ENCODE measurements at places on chromosomes 7 and 10.

DNA sequence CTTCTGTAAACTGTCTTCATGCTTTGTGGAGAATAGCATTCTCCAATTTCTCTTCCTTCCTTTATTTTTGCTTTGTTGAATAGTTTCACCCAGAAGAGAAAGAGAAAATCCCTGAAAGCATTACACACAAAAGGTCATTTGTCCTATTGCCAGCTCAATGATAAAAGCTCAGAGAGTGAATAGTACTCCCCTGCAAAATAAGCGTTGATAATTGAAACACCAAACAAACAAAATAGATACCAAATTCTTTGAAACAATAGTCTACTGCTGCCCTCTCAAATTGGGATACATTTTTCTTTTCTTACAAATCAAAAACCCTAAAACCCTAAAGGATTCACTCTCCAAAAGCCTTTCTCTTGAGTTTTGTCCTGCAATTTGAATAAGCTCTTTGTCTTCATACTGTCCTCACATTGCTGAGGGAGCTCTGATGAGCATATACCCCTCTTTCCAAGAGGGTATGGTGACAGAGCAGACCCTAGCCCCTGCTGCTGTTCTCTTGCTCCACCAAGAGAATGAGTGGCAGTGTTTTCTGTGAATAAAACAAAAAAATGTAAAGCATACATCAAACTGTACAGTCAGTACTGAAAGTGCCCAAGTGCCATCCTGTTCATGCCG, 134.4 kb downstream of the CSTF2T start:
- no peak for DNase-seq

DNA sequence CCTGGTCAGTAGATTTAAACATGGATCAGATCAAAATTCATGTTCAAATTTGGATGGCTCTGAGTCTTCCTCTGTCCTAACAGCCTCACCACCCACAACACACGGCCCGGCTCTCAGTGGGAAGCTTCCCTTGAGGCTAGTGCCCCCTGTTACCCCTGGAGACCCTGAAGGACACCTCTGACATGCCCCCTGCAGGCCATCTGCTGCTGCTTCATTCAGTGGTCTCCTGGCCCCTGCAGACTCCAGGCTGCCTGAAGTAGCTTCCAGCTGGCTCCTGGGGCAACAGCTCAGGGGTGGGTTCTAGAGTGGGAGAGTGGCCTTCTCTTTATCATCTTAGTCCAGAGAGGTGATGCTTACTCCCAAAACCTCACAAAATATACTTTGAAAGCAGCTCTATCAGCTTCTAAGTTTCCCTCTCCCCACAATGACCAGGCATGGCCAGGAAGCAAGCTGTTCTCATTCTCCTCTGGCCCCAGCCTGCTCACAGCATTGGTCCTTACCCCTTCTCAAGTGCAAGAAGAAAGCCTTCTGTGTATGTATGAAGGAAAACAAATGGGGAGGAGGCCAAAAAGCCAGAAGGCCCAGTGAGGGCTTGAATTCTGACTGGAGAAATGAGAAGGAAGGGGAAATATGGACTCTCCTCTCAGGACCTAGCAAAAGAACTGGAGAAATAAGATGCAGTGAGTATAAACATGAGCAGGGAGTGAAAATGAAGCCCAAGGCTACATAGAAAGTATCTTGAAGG, 189.6 kb upstream of the INHBA start:
- no peak for DNase-seq

DNA sequence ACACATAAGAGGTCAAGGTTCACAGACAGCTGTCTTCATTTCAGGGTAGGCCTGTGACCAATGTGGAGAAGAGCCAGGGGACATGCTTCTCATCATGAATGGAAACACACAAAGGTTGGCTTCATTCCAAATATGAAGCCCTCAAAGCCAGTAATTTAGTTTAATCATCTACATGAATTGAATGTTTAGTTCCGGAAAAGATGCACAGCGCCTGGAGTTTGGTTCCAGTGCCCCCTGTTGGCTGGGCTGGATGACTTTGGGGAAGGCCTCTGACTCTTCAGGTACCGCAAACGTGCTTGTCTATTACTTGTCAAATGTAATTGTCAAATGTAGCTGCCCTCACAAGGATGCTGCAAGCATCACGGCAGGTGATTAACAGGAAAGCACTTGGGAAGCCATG, 130.7 kb downstream of the ADRA2A start:
- DNase-seq: peak; percentile 18

DNA sequence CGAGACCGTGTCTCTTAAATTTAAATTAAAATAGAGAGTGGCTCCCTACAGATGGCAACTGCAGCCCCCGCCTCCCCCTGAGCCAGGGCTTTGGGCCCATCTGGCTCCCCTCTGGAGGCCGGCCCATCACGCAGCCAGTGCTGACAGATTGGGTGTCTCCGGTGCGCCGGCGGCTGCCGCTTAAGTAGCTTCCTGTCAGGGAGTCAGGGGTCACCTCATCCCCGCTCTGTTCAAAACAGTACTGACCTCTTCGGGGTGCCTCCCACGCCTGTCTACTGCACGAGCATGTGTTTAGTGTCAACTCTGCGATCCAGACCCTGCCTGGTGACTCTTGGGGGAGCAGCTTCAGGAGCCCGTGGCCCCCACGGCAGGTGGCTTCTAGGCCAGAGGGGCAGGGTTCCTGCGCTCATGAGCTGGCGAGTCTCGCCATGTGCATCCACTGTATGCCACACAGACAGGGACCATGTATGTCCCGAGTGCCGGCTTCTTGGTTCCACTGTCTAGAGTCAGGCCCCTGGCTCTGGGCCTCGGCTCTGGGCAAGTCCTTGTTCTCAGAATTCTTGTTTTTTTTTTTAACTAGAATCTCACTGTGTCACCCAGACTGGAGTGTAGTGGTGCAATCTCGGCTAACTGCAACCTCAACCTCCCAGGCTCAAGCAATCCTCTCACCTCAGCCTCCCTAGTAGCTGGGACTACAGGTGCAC, 36.1 kb downstream of the KCTD7 start:
- no peak for DNase-seq

- no peak for DNase-seq
These were observed 91.0 kb upstream of the GPR26 start for GRCh38 chr10:123575105-123575504.

GRCh38 chr7:106421181-106421762, 136.5 kb upstream of the NAMPT start:
- peak; percentile 13 for DNase-seq

DNA sequence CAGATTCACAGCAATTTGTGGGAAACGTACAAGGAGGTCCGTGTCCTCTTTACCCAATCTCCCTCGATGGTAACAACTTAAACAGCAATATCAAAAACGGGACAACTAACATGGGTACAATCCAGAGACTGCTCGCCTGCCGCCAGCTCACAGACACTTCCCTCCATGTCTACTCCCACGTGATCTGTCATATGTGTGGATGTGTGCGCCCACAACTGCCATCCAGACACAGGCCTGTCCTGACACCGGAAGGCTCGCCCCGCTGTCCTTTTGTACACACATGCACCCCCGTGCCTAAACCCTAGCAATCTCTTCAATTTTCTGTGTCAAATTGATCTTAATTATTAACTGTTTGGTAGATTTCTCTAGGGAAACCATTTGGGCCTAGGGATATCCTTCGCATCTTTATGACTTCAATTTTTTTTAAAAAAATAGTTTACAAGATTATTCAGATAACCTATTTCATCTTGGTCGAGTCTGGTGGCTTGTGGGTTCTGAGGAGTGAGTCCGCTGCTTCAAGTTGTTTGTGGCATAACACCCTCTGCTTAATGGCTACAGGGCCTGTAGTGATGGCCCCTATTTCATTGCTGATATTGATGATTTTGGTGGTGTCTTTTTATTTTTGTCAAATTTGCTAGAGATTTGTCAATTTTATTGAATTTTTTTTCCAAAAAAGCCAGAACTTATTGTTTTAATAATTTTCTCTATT, 260.6 kb downstream of the MAD1L1 start:
- DNase-seq: peak; percentile 13

GRCh38 chr10:14543046-14543903, 212.6 kb upstream of the FRMD4A start:
- peak; percentile 69 for DNase-seq

- DNase-seq: no peak
These were observed 153.9 kb downstream of the CDH23 start for GRCh38 chr10:71550628-71551027.

- DNase-seq: no peak
These were observed 97.5 kb upstream of the OIT3 start for GRCh38 chr10:72796042-72796441.

DNA sequence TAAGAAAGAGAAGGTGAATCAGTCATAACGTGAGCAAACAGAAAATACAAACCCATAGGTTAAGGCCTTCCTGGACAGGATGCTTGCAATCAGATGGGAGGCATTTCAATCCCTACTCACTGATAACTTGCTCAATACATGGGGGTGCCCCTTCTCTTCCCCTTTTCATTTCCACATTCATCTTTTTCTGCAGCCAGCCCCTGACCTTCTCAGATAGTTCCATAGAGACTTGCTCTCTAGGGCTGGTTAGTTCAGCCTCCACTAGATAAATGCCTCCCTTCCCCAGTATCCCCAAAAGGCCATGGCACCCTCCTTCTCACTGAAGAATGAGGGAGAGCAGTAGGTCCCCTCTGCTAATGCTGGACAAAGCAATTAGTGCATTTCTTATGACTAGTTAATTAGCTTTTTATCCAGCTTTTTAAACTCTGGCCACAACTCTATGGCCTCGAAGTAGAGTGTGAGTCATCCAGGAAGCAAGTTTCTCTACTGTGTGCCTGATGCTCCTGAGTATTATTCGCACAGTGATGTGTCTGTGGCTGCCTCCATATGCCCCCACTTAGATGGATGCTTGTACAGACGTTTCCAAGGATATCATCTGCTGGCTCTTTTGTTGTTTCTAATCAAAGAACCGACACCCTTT, 12.7 kb downstream of the CHN2 start:
- DNase-seq: no peak

- no peak for DNase-seq
These were observed 20.4 kb downstream of the ZAN start for GRCh38 chr7:100753750-100754149.

DNA sequence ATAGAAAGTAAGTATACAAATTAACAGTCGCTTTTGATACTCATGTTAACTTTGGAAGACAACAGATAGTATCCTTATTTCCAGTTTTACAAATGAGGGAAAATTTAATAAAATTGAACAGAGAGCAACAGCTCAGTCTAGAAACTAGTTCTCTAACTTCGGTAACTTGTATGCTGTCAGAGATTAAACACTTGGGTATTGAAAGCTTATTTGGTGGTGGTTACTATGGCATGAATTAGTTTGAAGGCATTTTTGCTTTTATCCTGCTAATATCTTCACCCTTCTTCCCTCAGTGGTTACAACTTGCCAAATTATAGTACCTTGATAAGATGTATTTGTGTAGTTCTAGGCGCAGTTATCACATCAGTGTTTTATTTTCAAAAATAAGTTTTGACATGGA, 7.2 kb downstream of the WAC start:
- DNase-seq: no peak

GRCh38 chr10:132631338-132631735, 93.8 kb downstream of the INPP5A start:
- DNase-seq: no peak

- no peak for DNase-seq
These were observed 303.5 kb downstream of the NEBL start for GRCh38 chr10:20593649-20594048.

DNA sequence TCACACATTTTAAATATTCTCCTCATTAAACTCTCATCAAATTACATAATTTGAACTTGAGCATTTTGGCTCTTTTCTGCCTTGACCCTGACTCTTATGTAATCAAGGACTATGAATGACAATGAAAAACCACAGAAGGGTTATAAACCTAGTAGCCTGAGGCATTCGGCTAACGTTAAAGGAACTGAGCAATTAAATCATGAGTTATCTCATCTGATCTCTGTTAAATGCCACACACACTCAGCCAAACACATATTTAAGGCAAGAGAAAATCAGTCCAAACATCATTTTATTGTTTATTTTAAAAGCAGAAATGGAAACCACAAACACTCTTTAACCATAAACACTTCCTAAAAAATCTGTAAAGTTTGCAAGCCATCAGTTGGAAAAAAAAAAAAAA, 204.3 kb downstream of the DGKI start:
- no peak for DNase-seq

GRCh38 chr10:124541076-124541903, 79.7 kb downstream of the LHPP start:
- DNase-seq: no peak

DNA sequence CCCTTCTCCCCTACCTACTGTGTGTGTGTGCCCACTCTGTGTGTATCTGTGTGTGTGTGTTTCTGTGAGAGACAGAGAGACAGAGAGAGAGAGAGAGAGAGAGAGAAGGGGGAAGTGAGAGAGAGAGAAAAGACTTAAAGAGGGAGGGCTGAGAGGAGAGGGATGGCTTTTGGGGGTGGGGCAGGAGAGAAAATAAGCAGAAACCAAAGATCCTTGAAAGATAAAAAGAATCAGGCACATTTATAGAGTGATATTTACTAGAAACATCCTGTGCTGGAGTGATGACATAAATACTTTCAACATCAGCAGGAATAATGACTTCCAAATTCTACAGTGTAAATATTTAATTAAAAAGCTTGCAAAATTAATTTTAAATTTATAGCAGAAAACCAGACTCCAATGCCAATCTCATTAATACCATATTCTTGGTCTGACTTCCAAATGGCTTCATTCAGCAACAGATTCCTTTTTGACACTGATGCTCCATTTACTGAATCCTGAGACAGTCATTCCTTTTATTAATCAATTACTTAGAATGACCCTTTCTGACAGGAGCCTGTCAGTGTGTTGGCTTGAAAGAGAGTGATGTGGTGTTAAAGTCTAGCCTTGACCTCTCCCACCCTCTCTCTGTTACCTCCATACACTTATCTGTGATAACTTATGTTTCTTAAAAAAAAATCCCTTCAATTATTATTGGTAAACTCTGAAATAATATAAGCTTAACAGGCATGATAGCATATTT, 41.7 kb upstream of the WNT2 start:
- DNase-seq: no peak

GRCh38 chr7:150803161-150803860, 2.7 kb downstream of the TMEM176A start:
- DNase-seq: no peak

- DNase-seq: no peak
These were observed 50.9 kb upstream of the PAPSS2 start for GRCh38 chr10:87608756-87609155.

GRCh38 chr7:127527561-127527960, 57.8 kb downstream of the GCC1 start:
- no peak for DNase-seq

DNA sequence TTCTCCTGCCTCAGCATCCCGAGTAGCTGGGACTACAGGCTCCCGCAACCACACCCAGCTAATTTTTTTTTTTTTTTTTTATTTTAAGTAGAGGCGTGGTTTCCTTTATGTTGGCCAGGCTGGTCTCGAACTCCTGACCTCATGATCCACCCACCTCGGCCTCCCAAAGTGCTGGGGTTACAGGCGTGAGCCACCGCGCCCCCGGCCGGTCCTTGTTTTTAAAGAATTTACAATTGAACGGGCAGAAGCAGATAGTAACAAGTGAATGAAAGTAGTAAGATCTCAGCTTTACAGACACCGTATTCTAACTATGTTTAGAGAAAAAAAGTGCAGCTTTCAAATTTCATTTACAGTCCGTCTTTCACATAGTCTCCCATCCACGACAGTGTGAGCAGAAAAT, 112.5 kb upstream of the VWC2 start:
- no peak for DNase-seq

Measured in CD4-positive, alpha-beta T cell treated with Interleukin-21 for 1 hour (primary cell).